ENCODE measurements at places on chromosomes 2 and 18.

DNA sequence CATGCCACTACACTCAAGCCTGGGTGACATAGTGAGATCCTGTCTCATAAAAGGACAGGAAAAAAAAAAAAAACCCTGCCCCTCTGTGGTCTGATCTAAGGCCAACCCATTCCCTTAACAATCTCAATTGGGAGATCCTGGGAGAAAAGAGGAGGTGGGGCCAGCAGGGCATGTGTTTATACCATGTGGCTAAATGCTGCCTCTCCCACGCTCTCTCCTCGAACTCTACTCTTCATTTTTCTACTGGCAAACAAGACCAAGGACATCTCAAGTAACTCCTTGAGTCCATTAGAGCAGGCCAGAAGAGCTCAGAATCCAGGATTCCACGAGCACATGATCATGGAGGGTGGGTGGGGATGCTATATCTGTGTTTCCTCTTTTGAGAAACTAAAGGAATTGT lies 16.7 kb upstream of the NEDD4L start:
- DNase-seq = no peak

DNA sequence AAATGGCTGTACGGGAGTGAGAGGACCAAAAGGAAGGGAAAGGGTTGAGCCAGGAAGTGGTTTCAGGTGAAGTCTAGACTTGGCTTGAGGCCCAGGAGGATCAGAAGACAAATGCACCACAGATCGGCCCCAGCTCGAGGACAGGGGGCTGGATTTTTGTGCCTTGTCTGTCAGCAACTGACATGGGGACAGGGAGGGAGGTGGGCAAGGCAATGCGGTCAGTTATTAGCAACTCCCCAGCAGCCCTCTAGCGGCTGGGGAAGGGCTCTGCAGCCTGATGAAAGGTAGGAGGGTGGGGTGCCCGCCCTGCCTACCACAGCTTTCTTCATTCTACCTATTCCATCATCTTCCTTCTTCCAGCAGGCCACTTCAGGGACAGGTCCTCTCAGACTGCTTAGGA lies 50.0 kb downstream of the CPO start:
- DNase-seq = no peak

DNA sequence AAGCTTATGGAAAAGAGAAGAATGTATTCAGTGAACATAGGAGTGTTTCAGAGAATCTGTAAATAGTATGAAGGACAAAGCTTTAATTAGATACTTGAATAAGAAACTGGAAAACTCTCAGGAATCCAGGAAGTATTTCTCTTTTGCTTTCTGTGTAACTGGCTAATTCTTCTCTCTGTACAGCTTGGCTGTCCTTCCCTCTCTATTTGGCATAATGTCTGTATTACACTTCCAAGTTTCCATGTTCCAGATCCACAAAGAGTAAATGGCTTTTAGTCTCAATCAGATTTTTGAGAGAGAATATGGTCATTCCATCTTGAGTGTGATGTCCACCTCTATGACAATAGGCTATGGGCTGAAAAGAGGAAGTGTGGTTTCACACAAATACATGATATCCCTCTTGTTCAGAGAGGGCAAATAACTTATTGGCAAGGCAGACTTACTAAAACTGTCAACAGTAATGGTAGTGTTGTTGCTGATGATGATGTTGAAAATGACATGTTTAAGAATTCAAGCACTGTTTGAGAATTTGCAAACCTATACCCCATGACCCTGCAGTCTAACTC lies 129.2 kb upstream of the ERBB4 start:
- no peak for DNase-seq

GRCh38 chr2:1633092-1633671 lies 111.1 kb downstream of the PXDN start:
- no peak for DNase-seq

- no peak for DNase-seq
Measured at GRCh38 chr2:20523073-20523798, 76.4 kb downstream of the RHOB start.

- DNase-seq = peak; percentile 57
Measured at GRCh38 chr18:23871410-23871809, 143.1 kb upstream of the TTC39C start.

GRCh38 chr2:201257956-201258665 lies 2.2 kb upstream of the CASP8 start:
- peak; percentile 97 for DNase-seq
